ENCODE measurements at places on chromosomes 5 and 9.

DNA sequence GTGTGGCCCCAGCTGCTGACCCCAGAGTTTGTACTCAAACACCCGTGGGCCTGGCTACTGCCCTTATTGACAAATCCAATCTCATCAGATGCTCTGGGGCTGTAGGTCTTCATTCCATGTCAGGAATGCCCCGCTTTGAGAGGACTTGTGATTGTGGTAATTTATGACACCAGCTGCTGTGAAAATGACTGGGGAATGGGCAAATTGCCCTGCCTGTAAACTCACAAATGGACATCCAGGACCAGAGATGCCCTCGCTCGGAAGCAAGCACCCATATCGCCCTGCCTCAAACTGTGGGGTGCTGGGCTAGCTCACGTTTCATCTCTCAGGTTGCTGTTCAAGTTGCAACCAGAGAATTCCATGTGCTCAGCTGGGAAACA, 225.9 kb upstream of the MAP3K1 start:
- H3K4me1 ChIP-seq = peaks cover 44% of the 10 kb centered on the region
- no peak for DNase-seq
- H3K27me3 ChIP-seq = peaks cover 3% of the 10 kb centered on the region
- no peaks in the 10 kb centered on the region for H3K36me3 ChIP-seq

GRCh38 chr5:89817841-89818240, 591.7 kb downstream of the CETN3 start:
- no peak overlapping the region for H3K4me3 ChIP-seq
- no peaks in the 10 kb centered on the region for H3K27me3 ChIP-seq
- H3K27ac ChIP-seq = no peak overlapping the region
- DNase-seq = no peak
- no peaks in the 10 kb centered on the region for H3K36me3 ChIP-seq

GRCh38 chr9:71147368-71147767, 25.9 kb upstream of the TRPM3 start:
- no peak overlapping the region for H3K27ac ChIP-seq
- no peaks in the 10 kb centered on the region for H3K27me3 ChIP-seq
- H3K4me3 ChIP-seq = no peak overlapping the region
- DNase-seq = no peak
- H3K4me1 ChIP-seq = no peaks in the 10 kb centered on the region

- H3K36me3 ChIP-seq = no peaks in the 10 kb centered on the region
- H3K4me1 ChIP-seq = peaks cover 18% of the 10 kb centered on the region
- no peak overlapping the region for H3K4me3 ChIP-seq
Measured at GRCh38 chr5:146078566-146078965, 26.8 kb downstream of the PLAC8L1 start.

Data from activated CD4-positive, alpha-beta T cell treated with anti-CD3 and anti-CD28 coated beads, Interleukin-2, amount 10 ng/mL, durations not matched to agents 24 days and 14 days (primary cell).